Cerebellar cortex (tissue), 1 donor: ENCODE measurements at places on chromosomes 4 and X.
A peak's percentile ranks its signal among the peaks of the same experiment; 100 is the strongest.

- no peak for DNase-seq
These were observed 338.2 kb upstream of the GATB start for GRCh38 chr4:152099061-152099425.

GRCh38 chr4:112153211-112153791 lies 8.0 kb downstream of the FAM241A start:
- DNase-seq, result no peak

DNA sequence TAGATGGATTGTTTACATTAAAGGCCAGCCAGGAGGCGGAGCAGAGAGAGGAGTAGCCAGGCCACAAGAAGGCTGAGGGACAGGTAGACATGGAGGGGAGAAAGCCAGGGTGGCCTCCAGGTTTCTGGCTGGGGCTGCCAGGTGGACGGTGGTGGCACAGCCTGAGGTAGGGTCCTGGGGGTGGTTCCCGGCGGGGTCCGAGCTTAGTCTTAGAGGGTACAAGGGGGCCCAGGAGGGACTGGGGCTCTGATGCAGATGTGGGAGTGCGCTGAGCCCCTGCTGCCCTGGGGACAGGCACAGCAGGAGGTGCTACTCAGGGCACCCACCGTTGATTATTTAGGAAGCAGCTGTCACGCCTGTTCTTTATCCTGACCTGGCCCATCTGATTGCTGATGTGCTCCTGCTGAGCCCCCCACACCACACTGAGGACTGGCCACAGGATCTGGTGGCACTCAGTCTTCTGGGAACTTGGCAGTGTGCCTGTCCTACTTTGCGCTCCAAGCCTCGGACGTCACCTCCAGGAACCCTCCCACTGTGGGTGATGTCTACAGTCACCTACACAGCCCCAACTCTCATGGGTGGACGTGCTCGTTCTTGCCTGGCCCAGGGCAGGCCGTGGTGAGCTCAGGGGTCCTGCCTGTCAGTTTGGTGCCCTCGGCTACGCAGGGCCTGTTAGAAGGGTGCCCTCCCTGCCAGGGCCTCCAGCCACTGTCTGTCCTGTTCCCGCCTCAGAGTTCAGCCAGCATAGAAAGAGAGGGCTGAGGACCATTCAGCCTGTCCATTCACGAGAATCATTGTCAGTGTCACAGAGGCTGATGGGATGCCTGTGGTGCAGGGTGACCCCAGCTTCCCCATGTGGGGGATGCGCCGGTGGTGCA lies 12.0 kb downstream of the WFS1 start:
- peak; percentile 27 for DNase-seq

DNA sequence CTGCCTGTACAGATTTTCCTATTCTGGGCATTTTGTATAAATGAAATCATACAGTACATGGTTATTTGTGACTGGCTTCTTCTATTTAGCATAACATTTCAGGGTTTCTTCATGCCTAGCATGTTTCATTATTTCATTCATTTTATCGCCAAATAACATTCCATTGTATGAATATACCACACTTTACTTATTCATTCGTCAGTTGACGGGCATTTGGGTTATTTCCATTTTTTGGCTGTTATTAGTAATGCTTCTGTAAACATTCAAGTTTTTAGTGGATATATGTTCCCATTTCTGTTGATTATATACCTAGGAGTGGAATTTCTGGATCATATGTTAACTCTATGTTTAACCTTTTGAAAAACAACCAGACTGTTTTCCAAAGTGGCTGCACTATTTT lies 47.5 kb downstream of the INTS12 start:
- DNase-seq, result no peak

DNA sequence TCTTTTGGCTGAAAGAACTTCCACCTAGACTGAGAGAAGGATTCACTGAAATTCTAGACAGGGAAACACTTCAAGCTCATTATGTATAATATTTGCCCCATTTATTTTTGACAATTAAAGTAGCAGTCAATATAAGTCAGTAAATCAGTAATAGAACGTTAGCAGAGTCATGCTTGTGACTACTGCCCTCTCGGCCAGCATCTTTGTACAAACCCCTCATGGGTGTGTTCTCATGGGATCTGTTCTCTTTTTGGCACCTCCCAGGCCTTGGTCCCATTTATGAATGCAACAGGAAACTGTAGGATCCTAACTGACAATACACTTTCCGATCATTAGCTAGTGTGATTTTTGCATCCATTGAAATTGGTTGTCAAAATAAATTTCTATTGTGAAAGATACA lies 2.9 kb downstream of the MSL3 start:
- DNase-seq, result no peak

DNA sequence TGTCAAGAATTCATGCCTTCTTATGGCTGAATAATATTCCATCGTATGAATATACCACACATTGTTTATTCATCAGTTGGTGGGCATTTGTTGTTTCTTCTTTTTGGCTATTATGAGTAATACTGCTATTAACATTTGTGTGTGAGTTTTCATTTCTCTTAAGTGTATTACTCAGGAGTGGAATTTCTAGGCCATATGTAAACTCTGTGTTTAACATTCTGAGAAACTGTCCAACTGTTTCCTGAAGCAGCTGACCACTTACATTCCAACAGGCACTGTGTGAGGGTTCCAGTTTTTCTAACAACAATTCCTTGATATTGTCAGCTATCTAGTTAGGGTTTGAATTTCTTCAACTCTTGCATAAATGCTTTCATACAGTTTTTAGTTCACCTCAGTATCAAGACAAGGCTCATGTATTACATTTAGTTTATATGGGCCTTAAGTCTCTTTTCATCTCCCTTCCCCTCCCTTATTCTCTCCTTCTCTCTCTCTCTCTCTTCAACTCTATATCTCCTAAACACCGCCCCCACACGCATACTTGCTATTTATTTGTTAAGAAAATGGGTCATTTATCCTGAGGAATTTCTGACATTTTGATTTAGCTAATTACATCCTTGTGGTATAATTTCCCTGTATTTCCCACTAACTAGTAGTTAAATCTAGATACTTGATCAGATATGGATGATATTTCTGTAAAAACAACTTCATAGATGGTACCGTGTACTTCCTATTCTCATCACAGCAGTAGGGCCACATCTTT lies 77.4 kb downstream of the WDR19 start:
- no peak for DNase-seq
